Adipocyte (in vitro differentiated cells): ENCODE measurements at places on chromosomes 7 and 10.

- no peak for DNase-seq
Measured at GRCh38 chr7:33276325-33276724, 147.0 kb downstream of the BBS9 start.

GRCh38 chr7:70733090-70733489, 398.9 kb upstream of the GALNT17 start:
- DNase-seq, result no peak

DNA sequence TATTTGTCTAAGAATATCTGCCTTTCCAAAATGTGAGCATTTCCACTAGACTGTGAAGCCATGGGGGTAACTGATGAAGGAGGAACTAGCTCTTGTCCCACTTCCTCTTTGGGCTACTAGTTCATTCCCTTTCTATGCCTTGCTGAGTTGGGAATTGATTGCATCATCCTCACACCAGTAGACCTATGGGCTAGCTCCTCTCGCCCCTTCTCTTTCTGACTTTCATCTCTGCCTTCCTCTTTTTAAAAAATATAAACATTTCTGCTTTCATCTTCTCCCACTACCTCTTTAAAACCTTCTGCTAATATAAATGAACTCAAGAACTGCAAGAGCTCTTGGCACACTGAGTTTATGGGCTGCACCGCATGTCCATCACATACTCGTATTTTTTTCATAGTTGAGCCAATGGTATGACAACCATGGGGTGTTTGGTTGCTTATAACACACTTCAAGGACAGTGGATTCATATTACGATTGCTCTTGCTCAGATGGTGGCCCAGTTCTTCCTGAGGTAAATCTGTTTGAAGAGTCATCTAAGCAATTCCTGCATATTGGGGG, 182.0 kb downstream of the REEP3 start:
- no peak for DNase-seq

- no peak for DNase-seq
Measured at GRCh38 chr10:76546411-76546810, 1091.2 kb downstream of the KCNMA1 start.

- peak; percentile 90 for DNase-seq
Measured at GRCh38 chr7:2248984-2249694, 7.1 kb downstream of the NUDT1 start.

DNA sequence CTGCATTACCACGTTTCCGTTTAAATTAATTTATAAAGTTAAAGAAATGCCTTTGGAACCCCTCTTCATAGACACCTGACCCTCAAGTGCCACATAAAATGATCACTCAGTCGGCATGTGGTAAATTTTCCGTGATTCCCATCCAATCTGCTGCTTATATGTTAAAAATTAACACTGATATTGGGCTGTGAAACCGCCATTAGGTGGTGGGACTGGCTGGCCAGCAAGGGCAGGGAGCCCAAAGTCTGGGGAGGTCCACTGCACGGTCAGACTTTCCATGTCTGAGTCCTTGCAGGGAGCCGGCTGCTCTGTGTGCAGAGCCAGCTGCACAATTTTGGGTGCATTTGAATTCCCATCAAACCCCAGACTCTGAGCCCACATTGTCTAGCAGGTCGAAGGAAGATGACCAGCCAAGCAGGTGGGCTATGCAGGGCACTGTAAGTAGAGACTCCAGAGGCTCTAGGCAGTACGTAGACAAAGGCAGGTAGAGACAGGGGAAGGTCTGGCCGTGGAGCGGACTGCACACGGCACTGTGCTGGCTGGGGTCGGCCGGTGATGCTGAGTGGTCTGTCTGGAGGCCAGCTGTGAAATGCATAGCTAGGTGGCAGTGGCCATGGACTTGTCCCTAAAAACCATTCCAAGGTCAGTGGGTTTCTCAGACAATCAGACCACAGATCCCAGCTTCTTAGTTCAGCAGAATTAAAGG, 122.9 kb downstream of the SH3PXD2A start:
- DNase-seq, result no peak

GRCh38 chr10:42963312-42963711, 113.6 kb upstream of the RET start:
- DNase-seq, result no peak

GRCh38 chr7:149830997-149831740, 7.0 kb upstream of the ZNF862 start:
- no peak for DNase-seq

DNA sequence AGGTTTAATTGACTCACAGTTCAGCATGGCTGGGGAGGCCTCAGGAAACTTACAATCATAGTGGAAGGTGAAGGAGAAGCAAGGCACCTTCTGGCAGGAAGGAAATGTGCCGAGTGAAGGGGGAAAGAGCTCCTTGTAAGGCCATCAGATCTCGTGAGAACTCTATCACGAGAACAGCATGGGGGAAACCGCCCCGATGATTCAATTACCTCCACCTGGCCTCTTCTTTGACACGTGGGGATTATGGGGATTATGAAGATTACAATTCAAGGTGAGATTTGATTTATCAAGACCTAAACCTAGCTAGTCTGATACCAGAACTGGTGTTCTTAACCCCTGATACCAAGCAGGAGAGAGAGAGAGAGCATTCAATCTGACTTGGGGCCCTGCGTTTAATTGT, 258.7 kb downstream of the PTEN start:
- DNase-seq, result no peak

- peak; percentile 21 for DNase-seq
Measured at GRCh38 chr10:50421026-50421719, 169.9 kb upstream of the ASAH2 start.

DNA sequence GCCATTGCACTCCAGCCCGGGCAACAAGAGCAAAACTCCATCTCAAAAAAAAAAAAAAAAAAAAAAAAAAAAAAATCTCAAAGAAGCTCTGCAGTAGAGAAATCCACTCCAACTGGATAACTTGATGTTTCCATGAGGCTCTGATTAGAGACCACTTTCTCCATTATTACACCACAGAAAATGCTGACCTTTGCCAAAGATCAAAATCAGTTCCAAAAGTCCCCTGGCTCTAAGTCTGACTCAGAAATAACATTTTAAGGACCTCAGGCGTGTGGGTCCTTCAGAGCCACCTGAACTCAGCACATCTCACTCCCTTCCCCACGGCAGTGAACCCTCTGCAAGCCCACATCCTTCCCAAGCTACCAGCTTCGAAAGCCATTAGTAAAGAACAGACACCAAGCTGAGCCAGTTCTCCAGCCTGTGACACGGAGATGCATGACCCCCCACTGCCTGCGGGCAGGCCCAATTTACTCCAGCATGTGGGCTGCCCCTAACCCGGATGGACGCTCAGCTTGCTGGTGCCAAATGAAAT, 13.8 kb upstream of the TMEM120A start:
- DNase-seq, result no peak

DNA sequence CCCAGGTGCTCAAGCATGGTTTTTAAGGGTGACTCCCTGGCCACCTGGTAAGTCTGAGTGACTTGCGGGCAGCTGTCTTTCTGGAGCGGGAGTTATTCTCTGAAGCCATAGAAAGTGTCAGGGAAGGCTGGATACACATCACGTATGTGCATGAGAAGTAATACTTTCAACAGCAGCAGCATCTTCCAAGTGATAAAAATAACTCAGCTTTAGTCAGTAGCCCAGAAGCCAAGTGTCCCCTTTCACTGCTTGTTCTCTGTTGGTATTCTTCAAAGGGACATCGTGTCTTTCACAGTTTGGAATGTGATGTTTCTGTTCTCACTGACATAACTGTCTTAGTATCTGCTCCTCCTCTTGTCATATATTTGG, 97.6 kb downstream of the KIAA1217 start:
- DNase-seq, result no peak

- DNase-seq, result no peak
Measured at GRCh38 chr10:85610381-85611092, 756.1 kb downstream of the GRID1 start.

GRCh38 chr7:69018200-69018599, 580.1 kb upstream of the AUTS2 start:
- DNase-seq, result no peak

- DNase-seq, result no peak
Measured at GRCh38 chr10:80585812-80586211, 48.1 kb downstream of the SH2D4B start.

DNA sequence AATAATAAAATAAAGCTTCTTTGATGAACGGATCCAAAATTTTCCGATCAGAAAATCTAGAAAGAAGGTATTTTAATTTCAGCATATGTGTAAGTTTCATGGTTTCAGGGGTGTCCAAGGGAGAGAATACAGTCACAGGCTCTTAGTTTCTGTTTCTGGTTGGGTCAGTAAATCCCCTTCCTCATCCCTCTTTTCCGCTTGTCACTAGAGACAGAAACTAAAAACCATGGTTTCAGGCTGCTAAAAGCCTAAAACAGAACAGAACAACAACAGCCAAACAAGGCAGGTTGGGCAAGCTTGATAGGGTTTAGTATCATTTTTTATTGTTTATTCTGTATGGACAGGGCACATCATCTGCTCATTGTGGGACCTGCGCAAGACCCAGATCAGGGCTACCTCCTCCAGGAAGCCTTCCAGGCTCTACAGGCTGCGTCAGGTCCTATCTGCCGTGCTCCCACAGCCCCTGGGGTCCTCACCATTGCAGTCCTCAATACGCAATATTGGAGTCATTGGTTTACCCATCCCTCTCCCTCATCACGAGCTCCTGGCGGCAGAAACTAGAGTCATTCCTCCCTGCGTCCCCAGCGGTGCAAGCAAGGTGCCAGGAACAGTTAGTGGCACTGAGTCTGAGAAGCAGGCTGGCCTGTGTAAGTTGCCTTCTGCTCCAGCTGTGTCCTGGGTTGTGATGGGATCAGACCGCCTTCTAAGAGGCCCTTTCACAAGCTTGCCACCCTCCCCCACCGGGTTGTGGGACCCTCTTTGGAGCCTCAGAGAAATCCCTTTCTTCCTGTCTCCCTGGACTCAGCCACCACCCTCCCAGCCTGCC, 70.2 kb upstream of the CUX1 start:
- no peak for DNase-seq

DNA sequence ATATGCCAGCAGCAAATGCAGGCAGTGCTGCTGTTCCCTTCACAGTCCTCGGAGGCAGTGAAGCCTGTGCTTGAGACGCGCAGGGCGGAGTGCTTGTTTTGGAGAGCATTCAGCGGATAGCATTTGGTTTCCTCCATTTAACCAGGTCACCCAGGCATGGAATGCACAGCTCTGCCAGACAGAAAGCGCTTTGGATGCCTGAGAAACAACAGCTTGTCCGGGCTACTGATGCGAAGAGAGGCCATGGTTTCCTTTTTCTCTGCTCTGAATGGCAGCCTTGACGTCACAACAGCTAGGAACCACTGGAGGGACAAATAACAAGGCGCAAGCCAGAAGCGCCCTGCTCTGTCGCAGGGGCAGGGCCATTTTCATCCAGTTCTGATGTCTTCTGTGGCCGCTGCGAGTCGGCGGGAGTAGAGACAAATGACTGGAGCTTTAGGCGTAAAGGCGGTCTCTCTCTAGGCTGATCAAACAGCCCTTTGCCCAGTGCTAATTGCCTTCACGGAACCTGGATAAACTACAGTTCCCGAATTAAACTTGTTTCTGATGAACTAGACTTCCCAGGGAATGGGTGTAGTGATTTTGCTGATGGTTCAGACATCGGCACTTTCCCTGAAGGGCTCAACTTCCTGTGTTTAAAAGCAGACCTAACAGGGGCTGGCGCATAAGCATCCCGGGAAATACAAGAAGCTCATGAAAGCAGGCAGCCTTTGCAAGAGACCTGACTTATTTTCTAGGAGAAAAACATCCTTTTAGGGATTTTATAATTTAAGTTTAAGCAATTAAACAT, 187.6 kb upstream of the KLF14 start:
- DNase-seq, result peak; percentile 96

- peak; percentile 17 for DNase-seq
Measured at GRCh38 chr10:53315709-53316108, 543.1 kb upstream of the MBL2 start.

DNA sequence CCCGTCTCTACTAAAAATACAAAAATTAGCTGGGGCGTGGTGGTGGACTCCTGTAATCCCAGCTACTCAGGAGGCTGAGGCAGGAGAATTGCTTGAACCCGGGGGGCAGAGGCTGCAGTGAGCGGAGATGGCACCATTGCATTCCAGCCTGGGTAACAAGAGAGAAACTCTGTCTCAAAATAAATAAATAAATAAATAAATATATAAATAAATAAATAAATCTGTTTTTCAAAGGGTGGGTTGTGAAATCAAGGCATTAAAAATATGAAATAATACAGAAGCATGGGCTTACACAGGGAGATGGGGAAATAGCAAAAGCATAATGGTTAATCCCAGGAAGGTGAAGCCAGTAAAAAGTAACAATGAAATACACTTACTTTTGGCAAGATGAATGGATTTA, 93.9 kb downstream of the LYZL2 start:
- no peak for DNase-seq

DNA sequence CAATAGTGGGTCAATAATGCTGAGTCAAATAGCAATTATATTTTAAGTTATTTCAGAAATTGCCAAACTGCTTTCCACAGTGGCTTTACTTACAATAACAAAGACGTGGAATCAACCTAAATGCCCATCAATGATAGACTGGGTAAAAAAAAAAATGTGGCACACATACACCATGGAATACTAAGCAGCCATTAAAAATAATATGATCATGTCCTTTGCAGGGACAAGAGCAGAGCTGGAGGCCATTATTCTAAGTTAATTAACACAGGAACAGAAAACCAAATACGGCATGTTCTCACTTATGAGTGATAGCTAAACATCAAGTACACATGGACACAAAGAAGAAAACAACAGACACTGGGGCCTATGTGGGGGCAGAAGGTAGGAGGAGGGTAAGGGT, 15.0 kb upstream of the CYP3A4 start:
- DNase-seq, result no peak

DNA sequence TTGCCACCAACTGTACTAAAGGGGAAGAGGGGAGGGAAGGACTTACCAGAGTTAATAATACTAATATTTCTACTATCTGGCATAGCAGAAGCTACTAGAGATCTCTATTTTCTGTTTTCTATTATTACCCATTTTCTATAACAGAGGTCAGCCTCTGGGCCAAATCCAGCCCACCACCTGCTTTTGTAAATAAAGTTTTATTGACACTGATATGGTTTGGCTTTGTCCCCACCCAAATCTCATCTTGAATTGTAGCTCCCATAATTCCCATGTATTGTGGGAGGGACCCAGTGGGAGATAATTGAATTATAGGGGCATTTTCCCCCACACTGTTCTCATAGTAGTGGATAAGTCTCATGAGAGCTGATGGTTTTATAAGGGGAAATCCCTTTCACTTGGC, 45.9 kb upstream of the CUL1 start:
- DNase-seq, result no peak

GRCh38 chr10:56231436-56231835, 129.6 kb downstream of the ZWINT start:
- DNase-seq, result no peak
